Right lobe of liver (tissue), 6 donors: ENCODE measurements at places on chromosomes 3 and 15. TPM values are rescaled to one million over a fixed set of nuclear protein-coding genes. Genes with fewer than 3 reads are reported as not detected.

MKRN3 gene
- total RNA-seq: not detected

TRPM1 gene
- total RNA-seq: not detected

MCF2L2 gene
- total RNA-seq: 0.12 TPM

- DNase-seq: no peak
Measured at GRCh38 chr3:124850212-124850611, 37.0 kb downstream of the ITGB5 start.

GRCh38 chr3:191100516-191100915 is 98.5 kb upstream of the OSTN start:
- DNase-seq: no peak
